Skeletal muscle cell (primary cell): ENCODE measurements at places on chromosomes 13 and 19.

GRCh38 chr19:29807870-29808405, 3.9 kb upstream of the CCNE1 start:
- DNase-seq = no peak

DNA sequence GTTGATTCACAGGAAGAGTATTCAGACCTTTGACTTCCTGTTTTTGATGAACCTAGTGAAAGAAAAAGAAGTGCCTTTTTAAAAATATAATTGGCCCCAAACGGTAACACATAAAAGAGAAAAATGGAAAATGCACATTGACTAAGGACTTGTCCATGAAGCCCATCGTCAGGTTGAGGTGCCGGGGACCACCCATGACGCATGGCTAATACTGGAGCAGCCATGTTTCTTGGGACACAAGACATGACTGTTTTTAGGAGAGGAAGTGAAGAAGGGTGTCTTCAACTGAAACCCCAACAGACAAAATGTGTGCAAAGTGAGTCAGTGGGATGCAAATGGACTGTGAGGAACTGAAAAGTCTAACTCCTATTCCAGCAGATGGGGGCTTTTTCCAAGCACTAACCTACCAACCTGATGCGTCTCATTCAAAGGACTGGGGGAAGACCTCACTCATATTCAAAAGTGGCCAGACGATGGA, 459.4 kb downstream of the FOXO1 start:
- DNase-seq = no peak

DNA sequence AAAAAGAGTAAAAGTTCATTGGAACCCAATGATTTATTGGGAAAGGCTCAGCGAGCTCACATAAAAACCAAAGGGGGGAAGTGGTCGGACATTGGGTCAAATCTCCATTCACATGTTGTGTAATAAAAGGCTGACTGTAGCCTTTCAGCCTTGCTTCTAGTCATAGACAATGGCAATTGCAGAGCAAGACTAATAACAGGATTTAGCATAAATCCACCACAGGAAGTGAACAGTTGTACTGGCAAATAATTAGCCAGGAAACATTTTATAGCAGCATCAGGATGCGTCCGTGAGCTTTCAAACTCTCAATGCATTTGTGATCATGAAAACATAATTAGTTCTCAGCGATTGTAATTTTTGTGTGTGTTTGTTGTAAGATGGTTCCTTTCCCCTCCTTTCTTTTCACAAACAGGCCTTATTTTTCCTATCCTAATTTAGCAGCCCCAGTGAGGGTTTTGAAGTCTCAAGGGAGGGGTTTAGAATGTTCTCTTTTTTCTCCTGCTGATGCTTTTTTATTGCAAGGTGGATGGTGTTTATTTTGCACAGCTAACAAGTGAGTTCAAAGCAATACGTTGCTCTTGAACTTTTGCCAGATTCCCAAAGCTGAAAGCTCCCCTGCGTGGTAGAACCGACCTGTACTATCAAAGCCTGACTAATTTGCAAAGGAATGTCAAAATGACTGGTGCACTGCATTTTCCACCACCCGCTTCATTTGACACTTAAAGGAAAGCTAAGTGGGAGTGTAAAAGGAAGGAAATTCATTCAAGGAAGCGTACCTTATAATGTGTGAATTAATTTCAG, 105.6 kb downstream of the SPRY2 start:
- peak; percentile 62 for DNase-seq

- DNase-seq = no peak
These were observed 7.7 kb upstream of the CDADC1 start for GRCh38 chr13:49240017-49240416.

DNA sequence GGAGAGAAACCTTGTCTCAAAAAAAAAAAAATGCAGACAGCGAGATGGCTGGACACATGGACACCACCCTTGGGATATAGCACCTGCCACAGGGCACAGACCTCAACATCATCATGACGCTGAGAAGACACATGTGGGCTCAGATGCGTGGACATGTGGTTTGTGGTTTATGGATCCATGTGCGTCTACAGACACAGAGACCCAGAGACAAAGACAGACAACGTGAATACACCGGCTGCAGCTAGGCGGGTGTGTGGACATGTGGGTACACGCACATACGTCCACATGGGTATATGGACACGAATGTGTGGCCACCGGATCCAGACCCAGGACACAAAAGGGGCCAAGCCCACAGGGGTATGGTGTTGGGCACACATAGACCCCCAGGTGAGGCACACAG, 1.3 kb downstream of the TNFSF14 start:
- DNase-seq = no peak

GRCh38 chr19:46133101-46133627, 8.7 kb upstream of the IGFL3 start:
- DNase-seq = peak; percentile 91

DNA sequence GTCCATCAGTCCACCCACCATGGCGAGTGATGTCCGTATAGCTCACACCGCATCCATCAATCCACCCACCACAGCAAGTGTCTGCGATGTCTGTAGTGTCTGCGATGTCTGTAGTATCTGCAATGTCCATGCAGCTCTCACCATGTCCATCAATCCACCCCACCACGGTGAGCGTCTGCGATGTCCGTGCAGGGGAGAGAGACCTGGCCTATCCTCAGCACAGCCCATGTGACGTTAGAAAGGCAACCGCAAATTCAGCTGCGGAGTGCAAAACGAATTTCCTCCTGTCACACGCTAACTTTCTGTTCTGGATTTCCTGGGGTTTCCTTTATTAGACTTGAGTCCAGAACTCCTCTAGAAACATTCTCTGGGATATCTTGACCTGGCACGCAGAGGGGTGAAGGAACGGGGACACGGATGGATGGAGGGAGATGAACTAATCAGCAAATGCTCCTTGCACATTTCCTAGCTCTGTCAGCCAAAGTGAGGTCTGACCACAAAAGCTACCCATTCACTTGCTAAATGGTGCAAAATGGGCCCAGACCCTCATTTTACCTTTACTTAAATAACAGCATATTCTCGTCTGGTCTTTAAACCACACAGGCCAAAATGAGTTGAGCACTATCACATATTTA, 18.3 kb downstream of the RASA3 start:
- DNase-seq = no peak

GRCh38 chr19:37725181-37725580, 5.6 kb upstream of the ZNF607 start:
- no peak for DNase-seq

GRCh38 chr13:89061821-89062220, 1390.7 kb downstream of the SLITRK5 start:
- DNase-seq = no peak
